ENCODE measurements at places on chromosomes 2 and 18. TPM values are rescaled to one million over a fixed set of nuclear protein-coding genes. Genes with fewer than 3 reads are reported as not detected.

GRCh38 chr2:228986961-228987360 is 284.1 kb downstream of the PID1 start:
- DNase-seq, result no peak

GRCh38 chr2:55282110-55282917 is 13.3 kb upstream of the MTIF2 start:
- peak; percentile 80 for DNase-seq

GRCh38 chr2:115214050-115214449 is 771.6 kb downstream of the DPP10 start:
- DNase-seq, result no peak

- no peak for DNase-seq
Observed at GRCh38 chr2:1636791-1637415, 107.4 kb downstream of the PXDN start.

The TPRKB gene
- 21.3 TPM for total RNA-seq

DNA sequence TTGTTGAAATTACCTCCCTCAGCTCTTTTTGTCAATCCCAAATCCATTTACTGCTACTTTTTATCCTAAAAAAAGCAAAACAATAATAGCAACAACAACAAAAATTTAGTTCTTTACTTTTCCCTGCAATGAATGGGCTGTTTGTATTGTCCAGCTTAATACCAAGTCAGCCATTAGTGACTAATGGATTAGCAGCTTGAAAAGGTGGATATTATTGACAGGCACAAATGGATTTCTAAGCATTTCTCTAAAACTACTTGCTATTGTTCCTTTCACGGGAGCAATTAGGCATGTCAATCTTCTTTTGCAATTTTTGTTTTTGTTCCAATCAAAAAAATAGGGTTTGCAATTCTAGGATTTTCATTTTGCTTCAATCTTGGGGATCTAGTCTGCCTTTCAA is 32.1 kb upstream of the SPAG16 start:
- no peak for DNase-seq

The RFTN2 gene
- total RNA-seq, result 8.1 TPM

The IL36B gene
- not detected for total RNA-seq

GRCh38 chr2:60821587-60822302 is 59.6 kb upstream of the REL start:
- no peak for DNase-seq

The USP40 gene
- 25.4 TPM for total RNA-seq

DNA sequence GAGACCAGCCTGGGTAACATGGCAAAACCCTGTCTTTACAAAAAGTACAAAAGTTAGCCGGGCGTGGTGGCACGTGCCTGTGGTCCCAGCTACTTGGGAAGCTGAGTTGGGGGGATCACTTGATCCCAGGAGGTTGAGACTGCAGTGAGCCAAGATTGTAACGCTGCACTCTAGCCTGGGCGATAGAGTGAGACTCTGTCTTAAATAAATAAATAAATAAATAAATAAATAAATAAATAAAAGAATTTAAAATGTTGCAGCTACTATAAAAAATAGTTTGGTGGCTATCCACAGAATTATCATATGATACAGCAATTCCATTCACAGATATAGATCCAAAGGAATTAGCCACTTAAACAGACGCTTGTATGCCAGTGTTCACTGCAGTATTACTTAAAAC is 49.6 kb upstream of the AMMECR1L start:
- no peak for DNase-seq

The TTC39C gene
- total RNA-seq, result 10.4 TPM

DNA sequence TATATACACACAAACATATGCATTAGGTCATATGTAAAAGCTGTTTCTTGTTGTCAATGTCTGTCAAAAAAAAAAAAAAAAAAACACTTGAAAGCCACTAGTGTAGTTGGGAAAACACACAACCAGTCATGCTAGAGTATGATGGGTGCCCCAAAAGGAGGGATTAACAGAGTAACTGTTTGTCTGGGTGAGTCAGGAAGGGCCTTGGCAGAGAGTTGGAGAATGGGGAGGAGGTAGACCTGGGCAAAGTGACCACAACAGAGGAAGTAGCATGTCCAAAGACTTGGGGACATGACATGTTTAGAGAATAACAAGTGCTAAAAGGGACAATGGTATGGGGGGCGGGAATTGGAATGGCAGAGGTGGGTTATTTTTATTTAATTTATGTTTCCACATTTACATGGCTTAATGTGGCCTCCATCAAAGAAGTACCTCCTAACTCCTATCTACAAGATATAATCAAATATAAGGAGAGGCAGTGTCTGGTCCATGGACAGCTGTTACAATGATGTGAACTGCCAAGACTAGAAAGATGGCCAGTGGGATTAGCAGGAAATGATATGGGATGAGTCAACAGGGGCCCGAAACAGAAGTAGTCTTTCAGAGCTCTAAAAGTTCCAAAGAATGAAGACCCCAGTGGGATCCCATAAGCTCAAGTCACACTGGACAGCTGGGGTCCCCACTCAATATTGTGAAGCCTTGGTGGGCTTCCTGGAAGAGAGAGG is 99.9 kb upstream of the ZFP36L2 start:
- DNase-seq, result no peak

The TXNDC2 gene
- 0.07 TPM for total RNA-seq
